ENCODE measurements at places on chromosomes 12 and 14.

DNA sequence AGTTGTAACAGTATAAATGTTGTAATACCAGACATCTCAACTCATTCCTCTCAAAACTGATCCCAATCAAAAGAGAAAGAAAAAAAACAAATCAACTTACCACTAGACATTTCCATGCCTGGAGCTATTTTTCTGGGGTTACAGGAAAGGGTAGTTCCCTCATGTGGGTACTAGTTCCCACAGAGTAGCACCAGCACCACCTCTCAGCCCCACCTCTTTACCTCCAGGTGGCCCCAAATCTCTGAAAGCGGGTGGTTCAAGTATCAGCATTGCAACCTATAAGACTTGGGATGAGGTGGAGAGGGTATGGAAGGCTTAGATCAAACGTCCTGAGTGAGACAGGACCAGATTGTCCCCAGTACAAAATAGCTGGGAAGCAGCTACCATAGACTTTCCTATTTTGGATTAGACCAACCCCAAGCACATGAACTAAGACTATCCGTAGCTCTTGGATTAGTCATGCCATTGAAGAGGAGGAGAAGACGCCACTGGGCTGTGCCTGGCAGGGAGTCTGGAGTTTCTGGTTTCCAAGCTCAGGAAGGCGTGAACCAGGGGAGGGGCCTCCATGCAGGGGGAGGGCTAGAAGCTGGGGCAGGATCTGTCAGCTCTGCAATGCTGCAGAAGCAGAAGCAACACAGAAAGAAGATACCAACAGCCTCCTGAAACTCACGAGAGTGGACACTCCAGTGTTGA lies at the start of gene SLC39A2:
Gene SLC39A2, plus strand, starts transcription at position 620 of the 693 bp plus-strand sequence. CDS start 154 bp downstream, outside the sequence.
- DNase-seq: no peak

DNA sequence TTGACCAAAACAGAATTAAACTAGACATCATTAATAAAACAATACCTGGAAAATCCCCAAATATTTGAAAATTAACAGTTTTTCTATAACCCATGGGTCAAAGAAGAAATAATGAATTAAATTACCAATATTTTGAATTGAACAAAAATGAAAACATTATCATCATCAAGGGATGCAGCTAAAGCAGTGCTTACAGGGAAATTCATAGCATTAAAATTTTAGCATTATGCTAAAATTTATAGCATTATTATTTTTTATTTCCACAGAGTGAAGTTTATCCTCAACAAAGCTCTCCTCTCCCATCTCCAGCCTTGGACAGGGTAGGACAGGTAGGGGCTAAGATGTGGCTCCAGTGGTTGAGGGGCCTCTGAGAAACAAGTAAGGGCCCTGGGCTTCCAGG lies 19.3 kb upstream of the M6PR start:
- DNase-seq: no peak

GRCh38 chr14:71619472-71619871 lies 312.8 kb upstream of the RGS6 start:
- no peak for DNase-seq

- DNase-seq: no peak
Measured at GRCh38 chr14:53124786-53125185, 28.3 kb downstream of the DDHD1 start.

GRCh38 chr14:38125481-38126037 lies 82.1 kb upstream of the SSTR1 start:
- DNase-seq: no peak

- DNase-seq: no peak
Measured at GRCh38 chr14:101207897-101208296, 304.4 kb upstream of the RTL1 start.

DNA sequence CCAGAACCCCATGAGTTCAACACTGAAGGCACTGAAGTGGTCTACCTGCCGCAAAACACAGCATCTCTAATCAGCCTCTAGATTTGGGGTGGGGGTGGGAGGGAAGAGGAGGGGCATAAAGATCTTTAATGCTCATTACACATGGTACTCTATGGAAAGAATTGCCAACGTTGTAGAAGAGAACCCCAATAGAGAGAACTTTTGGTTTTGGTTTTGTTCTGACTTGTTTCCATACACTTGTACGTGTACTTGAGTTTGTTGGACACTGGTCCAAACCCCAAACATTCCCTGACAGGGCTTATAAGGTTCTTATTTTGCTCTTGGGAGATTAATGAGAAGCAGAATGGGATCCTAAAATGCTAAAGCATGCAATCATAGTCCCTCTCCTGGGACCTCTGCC lies 31.0 kb downstream of the GNPTAB start:
- no peak for DNase-seq

DNA sequence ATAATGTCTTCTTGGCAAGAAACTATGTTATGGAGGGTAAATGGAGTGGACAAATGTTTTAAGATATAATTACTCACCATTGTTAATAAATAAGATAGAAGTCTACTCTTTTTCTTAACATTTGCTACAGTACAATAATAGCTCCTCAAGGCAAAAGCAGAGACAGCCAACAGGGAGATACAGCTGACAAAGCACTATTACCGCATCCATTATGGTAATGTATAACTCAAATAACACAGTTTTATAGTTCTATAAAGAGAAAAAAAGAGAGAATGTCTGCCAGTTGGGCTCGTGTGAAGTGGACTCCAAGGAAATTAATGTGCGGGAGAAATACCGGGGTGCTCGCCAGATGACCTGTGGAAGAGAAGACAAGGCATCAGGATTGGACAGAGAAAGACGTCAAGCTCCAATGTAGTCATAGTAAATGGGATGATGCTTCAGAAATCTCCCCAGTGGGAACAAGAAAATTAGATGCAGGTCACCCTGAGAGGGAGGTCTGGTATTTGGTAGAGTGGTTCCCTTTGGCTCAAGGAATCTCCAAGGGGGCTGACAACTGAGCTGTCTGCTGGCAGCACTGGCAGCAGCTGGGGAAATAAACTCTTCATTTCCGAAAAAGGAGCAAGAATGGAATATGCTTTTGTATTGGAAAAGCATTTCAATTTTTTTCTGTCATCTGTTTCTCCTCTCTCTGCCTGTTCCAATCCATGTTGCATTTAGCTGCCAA lies 343.9 kb downstream of the LRFN5 start:
- no peak for DNase-seq

- no peak for DNase-seq
Measured at GRCh38 chr12:62922539-62922938, 12.4 kb downstream of the PPM1H start.

DNA sequence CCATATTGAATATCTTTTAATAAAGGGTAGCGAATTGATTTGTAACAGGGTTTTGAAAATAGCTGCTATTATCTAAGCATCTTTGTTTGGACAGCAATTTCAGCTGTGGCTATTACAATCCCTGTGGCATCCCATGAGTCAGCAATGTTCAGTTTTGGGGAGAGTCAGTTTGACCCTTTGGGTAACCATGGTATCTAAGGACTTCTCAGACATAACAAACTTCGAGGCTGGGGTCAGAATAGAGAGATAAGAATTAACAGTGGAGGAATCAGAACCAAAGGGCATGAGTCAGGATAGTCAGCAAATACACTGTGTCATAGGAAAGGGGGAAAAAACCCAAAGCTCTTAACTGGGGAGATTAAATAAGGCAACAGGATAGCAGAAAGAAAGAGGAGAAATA lies 11.7 kb upstream of the PTHLH start:
- DNase-seq: no peak

DNA sequence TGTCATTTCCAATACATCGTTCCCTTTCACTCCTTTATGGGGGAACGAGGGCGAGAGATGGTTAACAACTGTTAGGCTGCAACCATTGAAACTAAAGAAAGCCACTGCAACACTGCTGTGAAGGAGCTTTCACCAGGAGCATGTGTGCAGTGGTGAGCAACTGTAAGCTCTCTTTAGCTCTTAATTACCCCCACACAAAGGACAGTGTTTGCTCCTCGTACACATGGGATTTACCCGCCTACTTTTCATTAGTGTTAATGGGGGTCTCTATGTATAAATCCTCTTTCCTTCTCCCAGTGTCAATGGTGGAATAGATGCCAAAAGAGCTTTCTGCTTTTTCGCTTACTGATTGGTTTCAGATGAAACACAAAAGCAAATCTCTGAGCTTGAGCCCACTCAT lies 343.1 kb downstream of the FLRT2 start:
- no peak for DNase-seq

DNA sequence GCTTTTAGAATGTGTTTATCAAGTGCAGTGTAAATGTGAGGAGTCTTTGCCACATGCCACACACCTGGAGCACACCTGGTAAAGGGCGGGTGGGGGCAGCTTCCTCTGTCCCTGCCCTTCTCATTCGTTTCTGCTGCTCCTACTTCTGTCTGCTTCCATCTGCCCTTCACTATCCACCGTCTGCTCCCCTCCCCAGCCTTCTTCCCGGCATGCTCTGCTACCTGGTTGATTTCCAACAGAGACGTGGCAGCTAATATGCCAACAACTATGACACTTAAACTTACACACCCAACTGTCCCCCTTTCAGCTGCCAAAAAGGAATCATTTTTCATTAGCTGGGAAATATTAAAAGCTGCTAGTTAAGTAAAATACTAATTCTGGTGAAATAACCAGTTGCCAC lies 9.1 kb upstream of the CARMIL3 start:
- DNase-seq: no peak

- DNase-seq: no peak
Measured at GRCh38 chr14:100438678-100439592, 115.8 kb downstream of the SLC25A47 start.

- no peak for DNase-seq
Measured at GRCh38 chr14:102878174-102878969, 44.1 kb upstream of the AMN start.

DNA sequence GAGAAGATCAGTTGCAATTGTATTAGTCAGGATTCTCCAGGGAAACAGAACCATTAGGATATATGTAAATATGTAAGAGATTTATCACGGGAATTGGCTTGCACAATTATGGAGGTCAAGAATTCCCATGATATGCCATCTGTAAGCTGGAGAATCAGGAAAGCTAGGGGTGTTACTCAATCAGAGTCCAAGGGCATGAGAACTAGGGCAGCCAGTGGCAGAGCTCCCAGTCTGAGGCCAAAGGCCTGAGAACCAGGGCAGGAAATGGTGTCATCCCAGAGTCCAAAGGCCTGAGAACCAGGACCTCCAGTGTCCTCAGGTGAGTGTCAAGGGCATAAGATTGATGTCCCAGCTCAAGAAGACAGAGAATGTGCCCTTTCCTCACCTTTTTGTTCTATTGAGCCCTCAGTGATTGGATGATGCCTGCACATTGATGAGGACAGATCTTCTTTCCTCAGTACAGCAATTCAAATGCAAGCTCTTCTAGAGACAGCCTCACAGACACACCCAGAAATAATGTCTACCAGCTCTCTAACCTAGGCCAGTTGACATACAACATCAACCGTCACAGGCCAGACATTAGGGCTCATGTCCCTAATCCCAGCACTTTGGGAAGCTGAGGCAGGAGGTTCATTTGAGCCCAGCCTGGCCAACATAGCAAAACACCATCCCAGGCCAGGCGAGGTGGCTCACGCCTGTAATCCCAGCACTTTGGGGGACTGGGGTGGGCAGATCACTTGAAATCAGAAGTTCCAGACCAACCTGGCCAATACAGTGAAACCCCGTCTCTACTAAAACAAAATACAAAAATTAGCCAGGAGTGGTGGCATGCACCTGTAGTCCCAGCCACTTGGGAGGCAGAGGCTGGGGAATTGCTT lies 34.9 kb upstream of the ZNF740 start:
- DNase-seq: no peak

DNA sequence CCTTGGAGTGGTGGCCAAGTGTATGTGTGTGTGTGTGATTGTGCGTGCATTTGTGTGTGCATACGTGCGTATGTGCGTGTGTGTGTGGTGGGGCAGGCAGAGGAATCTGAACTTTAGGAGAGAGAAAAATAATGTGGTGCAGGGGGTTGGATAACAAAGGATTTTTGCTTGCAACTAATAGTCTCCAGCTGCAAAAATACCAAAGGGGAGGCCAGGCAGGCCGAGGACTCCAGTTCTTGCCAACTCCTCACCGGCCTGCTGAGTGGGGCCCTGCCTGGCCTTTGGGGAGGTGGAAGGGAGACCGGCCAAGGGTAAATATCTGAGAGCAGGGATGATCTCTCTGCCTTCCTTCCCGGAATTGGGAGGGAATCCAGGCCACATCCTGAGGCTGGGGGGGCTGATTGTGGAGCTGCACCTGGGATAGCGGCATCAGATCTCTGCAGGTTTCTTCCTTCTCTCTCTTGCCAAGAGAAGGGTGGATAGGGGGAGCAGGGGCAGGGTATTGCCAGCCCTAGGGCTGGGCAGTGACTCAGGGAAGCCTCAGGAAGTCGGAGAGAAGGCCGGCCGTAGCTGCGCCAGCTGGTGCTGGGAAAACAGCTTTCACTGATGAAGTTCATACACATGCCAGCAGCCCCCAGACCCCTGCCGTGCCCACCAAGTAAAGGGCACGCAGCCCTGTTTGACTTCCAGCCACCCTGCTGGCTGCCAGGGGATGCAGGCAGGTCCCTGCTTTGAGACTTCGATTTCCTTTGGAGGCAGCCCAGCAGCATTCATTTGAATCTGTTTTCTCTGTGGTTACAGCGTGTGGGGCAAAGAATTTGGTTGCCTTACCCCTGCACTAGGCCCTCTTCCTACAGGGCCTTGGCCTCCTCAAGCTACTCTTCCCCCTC lies 4.6 kb upstream of the LRP1-AS start:
- no peak for DNase-seq

- no peak for DNase-seq
Measured at GRCh38 chr14:65549429-65549828, 136.9 kb downstream of the FUT8 start.

All from NCI-H2227 treated with DMSO at 0.1 percent for 48 hours (cell line).